ENCODE measurements at places on chromosomes 13 and 19. TPM values are rescaled to one million over a fixed set of nuclear protein-coding genes. Genes with fewer than 3 reads are reported as not detected.

DNA sequence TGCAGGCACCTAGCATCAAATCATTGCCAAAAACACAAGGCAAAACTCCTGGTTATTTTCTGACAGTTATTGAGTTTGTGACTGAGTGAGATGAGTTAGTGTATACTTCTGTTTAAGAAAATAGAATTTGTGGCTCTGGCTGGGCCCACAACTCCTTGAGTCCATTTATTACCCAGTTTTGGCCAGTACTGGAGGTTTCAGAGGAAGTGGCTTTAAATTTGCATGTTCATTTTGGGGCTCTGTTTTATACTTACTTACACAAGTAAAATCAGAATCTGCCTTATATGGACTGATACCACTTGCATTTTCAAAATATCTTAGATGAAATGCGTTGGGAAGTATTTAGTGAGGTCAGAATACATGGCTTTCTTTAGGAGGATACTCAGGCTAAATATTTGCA is 29.0 kb downstream of the TNFSF11 start:
- no peaks in the 10 kb centered on the region for H3K4me1 ChIP-seq
- H3K4me3 ChIP-seq: no peak overlapping the region
- H3K27ac ChIP-seq: no peak overlapping the region
- DNase-seq: no peak
- H3K27me3 ChIP-seq: no peaks in the 10 kb centered on the region

DNA sequence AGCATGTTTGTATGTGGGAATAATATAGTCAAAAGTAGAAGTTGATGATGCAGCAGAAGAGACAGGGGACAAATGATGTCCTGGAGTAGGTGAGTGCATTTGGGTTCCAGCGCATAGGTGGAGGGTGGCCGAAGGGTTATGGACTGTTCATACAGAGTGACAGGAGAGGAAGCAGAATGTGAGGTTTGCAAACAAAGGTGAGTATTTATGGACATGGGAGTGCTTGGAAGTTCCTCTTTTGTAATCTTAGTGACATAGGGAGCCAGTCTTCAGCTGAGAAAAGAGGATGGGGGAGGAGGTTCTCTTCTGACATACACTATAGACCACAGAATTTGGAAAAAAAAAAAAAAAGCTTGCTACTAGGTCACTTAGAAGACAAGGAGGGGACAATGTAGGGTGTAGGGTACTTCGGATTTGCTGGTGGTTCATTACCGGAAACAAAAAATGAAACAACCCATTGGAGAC is 331.6 kb downstream of the DLEU7 start:
- H3K4me1 ChIP-seq: no peaks in the 10 kb centered on the region
- H3K27me3 ChIP-seq: no peaks in the 10 kb centered on the region
- H3K27ac ChIP-seq: no peak overlapping the region
- DNase-seq: no peak

Gene LIM2
- total RNA-seq: not detected

Gene CGB2
- total RNA-seq: 0.77 TPM

Data from H9 (cell line).